Activated naive CD8-positive, alpha-beta T cell treated with anti-CD3 and anti-CD28 coated beads, Interleukin-2, amount 10 ng/mL, durations not matched to agents 7 days and 5 days (primary cell): ENCODE measurements at places on chromosomes 1 and 21. TPM values are rescaled to one million over a fixed set of nuclear protein-coding genes. Genes with fewer than 3 reads are reported as not detected.
A peak's percentile ranks its signal among the peaks of the same experiment; 100 is the strongest.

The ZBTB8B gene
- total RNA-seq: not detected

The KIF14 gene
- 20.1 TPM for total RNA-seq

The ITLN1 gene
- not detected for total RNA-seq

The REN gene
- not detected for total RNA-seq

The TSPAN1 gene
- total RNA-seq: not detected

The DDR2 gene
- total RNA-seq: 0.34 TPM

The ACTN2 gene
- not detected for total RNA-seq

The CYP4Z1 gene
- not detected for total RNA-seq

The EMC1 gene
- 35.6 TPM for total RNA-seq

The AMY1B gene
- total RNA-seq: not detected

The SHISAL2A gene
- total RNA-seq: 28.8 TPM

The NT5C1A gene
- total RNA-seq: not detected

The ASTN1 gene
- not detected for total RNA-seq

The DCDC2B gene
- 0.22 TPM for total RNA-seq

The TFF2 gene
- total RNA-seq: not detected

The SPATA45 gene
- total RNA-seq: not detected

GRCh38 chr1:161848676-161849075 is 82.6 kb downstream of the ATF6 start:
- no peak for DNase-seq

DNA sequence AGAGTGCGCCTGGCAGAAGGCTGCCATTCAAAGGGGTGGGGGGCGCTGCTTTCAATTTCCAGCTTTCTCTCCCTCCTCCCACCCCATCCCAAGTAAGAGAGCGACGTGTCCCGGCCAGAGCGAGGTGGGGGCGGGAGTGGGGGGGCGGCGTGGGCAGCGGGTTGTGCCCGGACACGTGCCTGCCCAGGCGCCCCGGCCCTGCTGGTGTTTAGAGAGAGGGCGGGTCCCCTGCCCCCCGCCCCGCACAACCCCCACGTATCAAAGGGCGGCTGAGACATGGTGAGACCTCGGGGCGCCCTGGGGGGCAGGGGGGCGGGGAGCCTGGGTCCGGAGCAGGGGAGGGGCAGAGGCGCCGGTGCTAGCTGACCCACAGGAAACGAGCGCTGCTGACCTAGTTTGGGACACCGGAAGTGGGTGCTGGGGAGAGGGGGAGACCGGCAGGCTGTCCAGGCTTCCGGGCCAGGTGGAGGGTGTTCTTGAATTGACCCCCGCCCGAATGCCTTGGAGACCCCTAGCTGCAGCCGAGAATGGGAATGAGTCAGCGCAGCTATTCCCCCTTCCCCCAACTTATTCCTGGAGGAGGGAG is 1.3 kb downstream of the ZBTB7B start:
- no peak for DNase-seq

DNA sequence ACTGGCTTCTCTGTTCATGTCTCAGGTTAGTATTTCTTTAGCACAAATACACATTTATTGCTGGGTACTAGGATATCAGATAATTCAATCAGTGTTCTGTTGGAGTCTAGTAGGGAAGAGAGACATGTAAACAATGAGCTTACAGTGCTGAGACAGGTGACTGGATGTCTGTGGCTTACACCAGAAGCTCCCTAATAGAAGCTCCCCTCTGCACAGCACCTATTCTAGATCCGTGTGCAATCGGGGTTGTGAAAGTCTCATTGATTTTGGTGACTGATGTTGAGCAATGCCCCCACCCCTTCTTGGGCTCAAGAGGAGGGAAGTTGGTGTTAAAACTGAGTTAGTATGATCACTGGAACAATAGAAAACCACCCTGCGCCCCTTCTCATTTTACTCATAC is 279.2 kb downstream of the RPS6KC1 start:
- no peak for DNase-seq

DNA sequence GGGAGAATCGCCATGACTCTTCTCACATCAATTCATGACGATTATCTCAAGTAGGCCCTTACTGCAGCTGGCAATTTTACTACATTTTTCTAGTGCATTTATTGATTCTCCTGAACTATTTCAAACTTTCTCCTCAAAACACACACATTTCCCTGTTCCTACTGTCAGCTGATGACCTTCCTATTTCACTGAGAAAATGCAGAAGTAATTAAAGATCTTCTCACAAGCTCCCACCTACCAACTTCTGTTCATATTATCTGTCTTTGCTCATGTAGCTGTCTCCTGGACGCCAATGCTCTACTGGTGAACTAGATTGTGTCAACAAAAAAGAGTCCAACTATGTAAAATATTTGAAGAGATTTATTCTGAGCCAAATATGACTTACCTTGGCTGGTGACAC is 36.4 kb upstream of the FASLG start:
- DNase-seq: no peak

DNA sequence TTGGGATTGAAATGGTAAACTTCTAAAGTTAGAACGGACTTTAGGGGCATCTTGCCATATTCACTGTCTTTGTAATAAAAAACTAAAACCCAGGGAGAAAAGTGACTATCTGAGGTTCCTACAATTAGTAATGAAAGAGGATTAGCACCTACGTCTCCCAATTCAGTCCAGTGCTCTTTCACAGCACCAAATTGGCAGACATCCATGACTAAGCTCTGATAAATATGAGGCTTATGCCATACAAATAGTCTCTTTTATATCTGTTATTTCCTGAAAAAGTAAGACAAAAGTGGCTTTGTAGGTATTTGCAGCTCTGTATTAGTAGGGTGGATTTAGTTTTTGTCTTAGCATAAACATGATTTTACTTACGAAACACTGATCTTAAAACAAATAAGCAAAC is 315.0 kb upstream of the NRIP1 start:
- DNase-seq: no peak

DNA sequence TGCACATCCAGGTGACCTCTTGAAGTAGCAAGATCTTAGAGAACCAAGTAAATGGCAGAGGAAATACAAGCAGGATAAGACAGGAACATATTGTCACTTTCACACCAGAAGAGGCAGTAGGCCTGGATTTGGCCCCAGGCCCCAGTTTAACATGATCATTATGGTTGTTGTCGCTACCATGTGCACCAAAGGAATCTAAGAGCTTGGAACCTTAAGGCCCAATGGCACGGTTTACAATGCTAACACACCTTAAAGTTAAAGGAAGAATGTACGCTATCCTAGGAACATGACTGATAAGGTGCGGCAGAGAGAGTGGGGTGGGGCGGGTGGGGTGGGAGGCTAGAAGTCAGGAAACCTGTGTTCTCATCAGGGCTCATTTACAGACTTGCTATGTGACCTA is 147.5 kb downstream of the ROR1 start:
- no peak for DNase-seq

GRCh38 chr1:247165674-247166073 is 6.1 kb downstream of the ZNF124 start:
- no peak for DNase-seq

- no peak for DNase-seq
Measured at GRCh38 chr1:14340002-14340785, 258.3 kb upstream of the KAZN start.

GRCh38 chr1:65493802-65494201 is 73.3 kb downstream of the LEPR start:
- DNase-seq: no peak

DNA sequence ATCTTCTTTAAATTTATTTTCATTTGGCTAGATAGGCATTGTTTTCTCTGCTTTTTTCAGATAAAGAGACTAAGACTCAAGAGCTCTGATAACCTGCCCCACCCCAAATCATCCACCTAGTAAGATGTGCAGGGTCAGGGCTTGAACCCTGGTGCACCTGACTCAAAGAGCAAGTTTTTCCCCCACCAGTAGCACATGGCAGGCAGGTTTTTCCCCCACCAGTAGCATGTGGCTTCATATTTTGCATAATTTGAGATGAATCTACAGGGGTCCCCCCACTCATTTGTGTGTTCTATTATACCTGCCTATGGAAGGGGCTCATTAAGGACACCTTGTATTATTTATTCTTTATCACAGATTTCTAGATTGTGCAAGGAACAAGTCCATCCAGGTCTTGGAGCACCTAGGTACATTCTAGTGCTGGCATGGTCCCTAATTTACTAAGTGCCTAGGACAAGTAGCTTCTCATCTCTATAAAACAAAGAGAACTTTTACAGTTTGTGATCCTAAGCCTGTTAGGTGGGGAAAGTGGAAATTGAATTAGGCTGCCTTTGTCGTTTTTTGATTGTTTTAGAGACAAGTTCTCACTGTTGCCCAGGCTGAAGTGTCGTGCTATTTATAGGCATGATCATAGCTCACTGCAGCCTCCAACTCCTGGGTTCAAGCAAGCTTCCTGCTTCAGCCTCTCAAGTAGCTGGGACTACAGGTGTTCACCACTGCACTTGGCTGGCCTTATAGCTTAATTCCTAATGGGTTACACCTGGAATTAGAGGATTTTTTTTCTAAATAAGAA is 13.2 kb upstream of the CTSE start:
- DNase-seq: no peak

DNA sequence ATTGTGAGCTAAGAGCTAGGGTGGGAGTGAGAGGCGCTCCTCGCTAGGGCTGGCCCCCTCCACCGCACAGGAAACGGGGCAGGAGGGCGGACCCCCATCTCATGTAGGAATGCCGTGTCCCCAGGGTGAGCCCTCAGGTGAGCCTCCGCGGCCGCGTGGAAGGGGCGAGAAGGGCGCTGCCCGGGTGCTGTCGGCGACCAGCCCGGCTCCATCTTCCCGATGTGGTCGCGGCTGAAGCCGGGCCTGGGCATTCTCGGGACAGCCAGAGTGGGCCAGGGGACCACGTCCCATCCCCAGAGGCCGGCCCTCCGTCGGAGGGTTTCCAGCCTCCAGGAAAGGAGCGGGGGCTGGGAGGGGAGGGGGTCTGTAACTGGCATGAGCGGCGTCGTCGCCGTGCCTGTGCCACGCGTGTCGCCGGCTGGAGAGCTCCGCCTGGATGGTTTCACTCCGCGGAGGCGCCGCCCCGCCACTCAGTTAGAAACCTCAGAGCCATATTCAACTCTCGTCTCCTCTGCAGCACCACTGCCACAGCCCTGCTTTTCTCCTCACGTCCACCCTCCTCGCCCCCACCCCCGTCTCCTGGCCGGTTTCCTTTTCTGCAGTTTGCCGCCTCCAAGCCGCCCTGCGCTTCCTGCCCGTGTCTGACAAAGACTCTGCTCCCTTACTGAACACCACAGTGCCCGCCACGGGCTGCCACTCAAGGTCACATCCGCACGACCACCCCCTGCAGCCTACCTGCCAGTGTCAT is at the start of gene TMEM269:
Gene TMEM269, plus strand, starts transcription at position 46 of the 748 bp plus-strand sequence. CDS start 4,903 bp downstream, outside the sequence.
- peak; percentile 65 for DNase-seq

GRCh38 chr1:57632401-57632800 is 208.5 kb upstream of the DAB1 start:
- no peak for DNase-seq

GRCh38 chr1:42170779-42171621 is 6.5 kb upstream of the GUCA2A start:
- DNase-seq: no peak

DNA sequence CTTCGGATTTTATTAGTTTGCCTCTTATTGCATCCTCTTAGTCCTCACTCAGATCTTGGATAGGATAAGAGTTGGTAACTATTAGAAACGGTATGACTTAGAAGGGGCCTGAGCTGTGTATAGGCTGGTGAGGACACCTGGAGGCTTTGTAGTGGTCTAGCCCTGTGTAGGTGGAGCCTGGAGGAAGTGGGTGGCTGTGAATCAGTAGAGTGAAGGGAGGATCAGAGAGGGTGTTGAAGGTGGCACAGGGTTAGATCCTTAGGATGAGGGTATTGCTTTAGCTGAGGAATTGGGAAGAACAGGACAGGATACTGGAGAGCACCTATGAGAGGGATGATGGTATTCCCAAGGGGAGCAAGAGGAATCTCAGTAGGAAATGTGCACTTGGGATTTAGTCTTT is 5.7 kb downstream of the VANGL1 start:
- no peak for DNase-seq

DNA sequence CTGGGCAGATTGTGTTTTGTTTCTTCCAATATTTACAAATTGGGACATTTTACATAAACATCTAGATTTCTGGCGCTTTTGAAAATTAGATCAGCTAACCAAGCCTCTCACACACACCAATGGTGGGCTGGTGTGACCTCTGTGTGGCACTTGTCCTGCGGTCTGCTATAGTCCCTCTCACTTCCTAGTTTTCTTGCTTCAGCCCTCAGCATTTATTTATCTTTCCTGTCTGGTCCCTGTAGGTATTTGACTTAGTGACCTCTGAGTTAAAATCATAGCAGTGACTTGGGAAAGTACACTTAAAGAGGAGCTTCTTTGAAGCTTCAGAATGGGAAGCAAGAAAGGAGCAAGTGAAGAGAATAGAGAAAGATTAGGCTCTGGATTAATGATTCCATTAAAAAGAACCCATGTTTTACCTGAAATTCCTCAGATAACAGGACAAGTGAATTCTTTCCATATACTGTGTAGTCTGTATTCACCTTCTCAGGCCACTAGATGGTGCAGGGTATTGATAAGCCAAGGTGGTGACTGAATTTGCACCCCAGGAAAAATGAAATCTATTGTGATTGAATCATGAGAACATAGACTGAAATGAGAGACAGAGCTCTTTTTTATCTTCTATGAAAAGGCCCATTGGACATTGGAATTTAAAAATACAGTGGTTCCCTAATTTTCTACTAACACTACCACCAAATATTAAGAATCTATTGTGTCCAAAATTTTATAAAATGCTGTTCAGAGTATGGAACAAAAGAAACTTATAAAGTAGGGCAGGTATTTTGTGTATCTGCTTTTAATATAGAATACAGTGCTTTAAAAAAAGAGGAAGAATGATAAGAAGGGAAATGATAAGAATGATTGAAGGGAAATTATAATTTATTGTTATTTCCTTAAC is 7.1 kb upstream of the DIPK1A start:
- no peak for DNase-seq

GRCh38 chr1:167196166-167196565 is 24.5 kb upstream of the POU2F1 start:
- no peak for DNase-seq

GRCh38 chr1:23751050-23751814 is 8.0 kb downstream of the ELOA start:
- no peak for DNase-seq

DNA sequence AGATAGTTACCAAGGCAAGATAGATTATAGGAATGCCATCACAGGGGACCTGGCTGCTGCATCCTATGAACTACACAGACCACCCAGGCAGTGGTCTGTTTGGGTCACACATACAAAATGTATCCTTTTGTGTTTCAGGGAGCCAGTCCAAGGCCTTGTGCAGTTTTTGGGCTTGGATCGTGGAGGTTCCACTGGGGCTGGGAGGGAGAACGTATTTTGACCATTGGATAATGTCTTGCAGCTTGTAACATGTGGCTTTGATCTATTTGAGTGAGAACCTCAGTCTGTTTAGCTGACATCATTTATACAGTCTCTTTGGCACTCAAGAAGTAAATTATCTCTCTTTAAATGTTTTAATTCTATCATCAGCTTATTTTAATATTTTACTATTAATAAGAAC is 147.3 kb downstream of the DUSP10 start:
- DNase-seq: no peak

- DNase-seq: no peak
Measured at GRCh38 chr1:14519976-14520375, 78.5 kb upstream of the KAZN start.

- DNase-seq: no peak
Measured at GRCh38 chr1:32872192-32872460, 1.4 kb upstream of the FNDC5 start.

- no peak for DNase-seq
Measured at GRCh38 chr1:156874572-156875340, 14.1 kb downstream of the NTRK1 start.

GRCh38 chr21:42568376-42568775 is 54.7 kb downstream of the SLC37A1 start:
- DNase-seq: peak; percentile 14
